ENCODE measurements at places on chromosomes 3 and 15.
A peak's percentile ranks its signal among the peaks of the same experiment; 100 is the strongest.

- DNase-seq, result no peak
Measured at GRCh38 chr3:54712539-54712938, 215.3 kb downstream of the LRTM1 start.

DNA sequence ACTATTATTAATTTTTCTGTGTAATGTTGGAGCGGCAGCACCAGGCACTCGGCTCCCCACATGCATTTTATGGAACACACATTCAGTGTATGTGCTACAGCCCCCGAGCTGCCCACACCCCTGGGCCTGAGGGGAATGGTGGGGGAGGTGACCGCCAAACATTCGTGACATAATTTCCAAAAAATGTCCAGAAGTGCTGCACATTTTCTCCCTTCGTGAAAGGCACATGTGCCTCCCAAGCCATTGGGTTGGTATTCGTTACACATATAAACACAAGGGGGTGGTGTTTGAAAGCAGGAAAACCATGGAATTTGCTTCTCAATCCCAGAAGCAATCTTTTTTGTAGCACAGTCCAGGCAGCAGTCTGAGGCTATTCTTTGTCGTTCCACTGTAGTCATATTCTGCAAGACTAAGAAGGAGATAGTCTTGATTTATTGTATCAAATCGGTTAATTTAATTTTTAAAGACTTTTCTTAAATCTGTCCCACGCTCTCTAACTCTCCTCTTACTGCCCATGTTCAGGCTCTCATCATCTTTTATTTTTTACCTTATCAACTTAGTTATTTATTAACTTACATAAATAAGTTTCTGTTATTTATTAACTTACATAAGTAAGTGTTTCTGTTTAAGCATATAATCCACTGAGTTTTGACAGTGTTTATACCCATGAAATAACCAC lies 39.2 kb upstream of the POLR2M start:
- peak; percentile 44 for DNase-seq

GRCh38 chr15:51460796-51461195 lies 119.3 kb downstream of the GLDN start:
- DNase-seq, result no peak

DNA sequence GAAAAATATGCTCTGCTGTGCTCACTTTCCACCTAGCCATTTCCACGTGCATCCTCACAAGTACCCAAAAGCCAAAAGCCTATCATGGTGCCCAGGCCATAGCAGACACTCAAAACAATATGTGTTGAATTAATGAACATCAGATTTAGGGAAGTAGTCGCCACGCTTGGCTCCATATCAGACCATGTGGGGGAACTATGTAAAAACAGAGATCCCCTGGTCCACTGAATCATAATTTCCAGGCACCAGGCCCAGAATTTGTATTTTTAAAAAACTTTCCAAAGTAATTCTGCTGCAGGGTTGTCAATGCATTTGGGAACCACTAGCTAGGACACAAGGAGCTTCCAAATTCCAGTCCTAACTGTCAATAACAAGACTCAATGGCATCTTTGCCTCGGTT lies 77.3 kb downstream of the CNTN3 start:
- no peak for DNase-seq

DNA sequence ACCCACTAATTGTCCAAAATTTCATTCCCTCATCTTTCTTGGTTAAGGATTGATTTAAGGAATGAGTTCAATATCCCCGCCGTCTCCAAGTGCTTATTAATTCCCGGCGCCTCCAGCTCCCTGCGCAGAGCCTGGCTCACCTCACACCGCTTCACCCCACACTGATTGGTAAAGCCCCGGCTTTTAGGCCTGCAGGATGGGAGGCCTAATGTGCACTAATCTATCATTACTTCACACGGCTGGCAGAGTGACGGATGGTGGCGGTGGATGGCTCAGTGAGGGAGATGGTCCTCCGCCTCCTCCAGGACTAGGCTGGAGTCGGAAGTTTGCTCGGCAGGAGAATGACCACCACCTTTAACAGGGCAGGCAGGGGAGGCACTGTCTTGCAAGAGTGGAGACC lies 81.7 kb downstream of the MEGF11 start:
- no peak for DNase-seq

DNA sequence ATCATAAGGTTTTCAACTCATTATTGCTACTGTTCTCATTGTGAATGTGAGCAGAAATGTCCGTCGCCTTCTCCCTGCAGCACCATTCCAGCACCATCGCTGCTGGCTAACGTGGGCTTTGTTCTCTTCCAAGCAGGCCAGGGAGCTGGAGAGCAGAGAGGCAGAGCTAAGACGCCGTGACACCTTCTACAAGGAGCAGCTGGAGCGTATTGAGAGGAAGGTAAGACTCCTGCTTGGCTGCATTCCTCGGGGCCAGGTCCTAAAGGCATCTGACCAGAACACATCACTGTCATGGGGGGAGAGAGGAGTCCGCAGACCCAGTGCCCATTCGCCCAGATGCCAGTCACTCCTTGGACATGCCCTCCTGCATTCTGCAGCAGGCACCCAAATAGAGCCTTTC lies 130.4 kb upstream of the PLXNA1 start:
- DNase-seq, result no peak

GRCh38 chr3:141605883-141606282 lies 119.1 kb downstream of the RASA2 start:
- DNase-seq, result no peak

- no peak for DNase-seq
Measured at GRCh38 chr15:64651601-64652191, 123.7 kb downstream of the RBPMS2 start.

GRCh38 chr3:194946091-194946490 lies 260.4 kb downstream of the FAM43A start:
- no peak for DNase-seq

DNA sequence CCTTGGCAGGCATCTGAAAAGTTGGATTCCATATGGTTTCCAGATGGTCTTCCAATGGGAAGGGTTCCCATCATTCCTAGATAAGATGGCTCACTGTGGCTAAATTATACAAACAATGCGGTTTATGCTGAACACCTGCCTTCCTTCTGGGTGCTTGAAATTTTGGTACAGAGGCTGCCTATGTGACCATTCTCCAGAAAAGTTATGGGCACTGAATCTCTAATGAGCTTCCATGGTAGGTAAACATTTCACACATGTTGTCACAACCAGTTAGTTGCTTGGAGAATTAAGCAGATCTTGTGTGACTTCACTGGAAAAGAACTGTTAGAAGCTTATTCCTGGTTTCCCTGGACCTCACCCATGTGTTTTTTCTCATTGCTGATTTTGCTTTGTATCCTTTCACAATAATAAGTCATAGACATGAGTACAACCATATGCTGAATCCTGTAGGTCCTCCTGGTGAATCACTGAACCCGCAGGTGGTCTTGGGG lies 30.1 kb downstream of the PLOD2 start:
- no peak for DNase-seq

- DNase-seq, result no peak
Measured at GRCh38 chr3:54897028-54897711, 30.7 kb downstream of the LRTM1 start.

DNA sequence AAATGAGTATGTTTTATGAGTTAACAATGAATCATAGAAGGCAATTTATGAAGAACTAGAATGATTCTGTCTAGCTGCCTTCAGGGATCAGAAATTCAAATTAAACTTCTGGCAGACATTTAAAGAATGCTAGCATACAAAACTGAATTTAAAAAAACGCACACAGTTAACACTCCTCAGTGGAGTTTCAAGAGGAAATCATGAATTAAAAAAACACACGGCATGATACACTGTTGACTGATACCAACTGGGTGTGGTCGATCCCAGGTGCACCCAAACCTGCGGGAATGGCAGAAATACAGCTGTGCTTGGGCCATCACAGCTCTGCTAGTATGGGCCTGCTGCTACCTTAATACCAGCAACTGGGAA lies 526.0 kb downstream of the FOXP1 start:
- DNase-seq, result no peak

- DNase-seq, result no peak
Measured at GRCh38 chr15:76335307-76336253, 993 bp upstream of the ISL2 start.

GRCh38 chr3:127363171-127363570 lies 75.3 kb upstream of the PRR20G start:
- DNase-seq, result no peak

DNA sequence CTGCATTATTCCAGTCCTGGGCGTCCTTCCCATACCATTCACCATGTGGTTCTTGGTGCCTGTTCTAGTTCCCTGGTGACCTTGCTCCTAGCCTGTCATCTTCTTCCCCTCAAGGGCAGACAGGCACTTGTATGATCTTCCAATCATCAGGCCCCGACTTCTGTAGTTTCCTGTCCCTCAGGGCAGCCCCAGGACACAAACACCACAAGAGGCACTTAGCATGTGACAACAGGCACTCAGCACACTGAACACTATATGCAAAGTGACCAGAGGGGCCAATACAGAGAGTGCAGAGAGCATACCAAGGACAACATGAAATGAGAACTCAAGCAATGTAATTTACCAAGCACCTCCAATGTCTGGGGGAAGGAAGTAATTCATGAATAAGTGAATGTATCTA lies 17.9 kb downstream of the TMEM40 start:
- DNase-seq, result no peak

DNA sequence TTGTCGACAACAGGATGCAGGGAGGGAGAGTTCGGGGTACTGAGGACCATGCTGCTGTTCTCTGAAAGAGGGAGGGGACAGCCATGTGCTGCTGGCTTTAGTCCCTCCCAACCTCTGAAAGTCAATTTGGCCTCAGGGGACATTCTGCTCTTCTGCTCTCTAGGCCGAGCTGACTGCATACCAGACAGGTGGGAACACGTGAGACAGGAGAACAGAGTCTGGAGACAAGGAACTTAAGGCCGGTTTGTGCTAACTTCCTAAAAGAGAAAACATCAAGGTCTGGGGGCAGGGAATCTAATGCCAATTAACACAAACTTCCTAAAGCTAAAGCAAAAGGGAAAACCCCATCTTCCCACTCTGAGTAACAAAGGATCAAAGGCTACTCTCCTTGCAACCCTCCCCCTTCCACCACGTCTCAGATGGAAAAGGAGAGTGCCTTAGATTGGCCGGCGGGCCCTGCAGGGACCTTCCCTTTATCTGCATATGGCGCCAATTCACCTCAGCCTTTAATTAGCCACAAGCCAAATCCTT lies 41.0 kb downstream of the SLCO2A1 start:
- no peak for DNase-seq

- DNase-seq, result no peak
Measured at GRCh38 chr3:170331143-170331542, 26.4 kb upstream of the SKIL start.

- DNase-seq, result no peak
Measured at GRCh38 chr15:72790302-72790910, 6.8 kb upstream of the ADPGK start.

- DNase-seq, result no peak
Measured at GRCh38 chr3:151769175-151769574, 35.4 kb downstream of the AADACL2 start.

DNA sequence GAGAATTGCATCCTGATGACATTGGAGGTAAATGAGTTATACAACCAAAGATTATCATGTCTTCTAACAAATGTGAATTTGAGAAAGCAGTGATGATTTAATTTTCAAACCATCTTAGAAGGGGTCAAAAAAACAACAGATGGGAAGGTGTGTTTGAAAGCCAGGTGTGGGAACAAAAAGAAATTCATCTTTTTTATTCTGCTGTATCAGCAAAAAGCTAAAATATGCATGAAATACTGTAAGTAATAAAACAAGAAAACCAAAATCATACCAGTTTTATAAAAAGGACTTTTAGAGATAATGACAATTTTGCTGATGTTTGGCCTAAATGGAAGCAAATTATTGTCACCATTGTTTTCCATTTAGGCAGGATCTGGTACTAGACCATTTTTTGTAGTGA lies 145.5 kb downstream of the FBN1 start:
- DNase-seq, result no peak

- no peak for DNase-seq
Measured at GRCh38 chr3:159916052-159916451, 72.6 kb upstream of the IL12A start.

DNA sequence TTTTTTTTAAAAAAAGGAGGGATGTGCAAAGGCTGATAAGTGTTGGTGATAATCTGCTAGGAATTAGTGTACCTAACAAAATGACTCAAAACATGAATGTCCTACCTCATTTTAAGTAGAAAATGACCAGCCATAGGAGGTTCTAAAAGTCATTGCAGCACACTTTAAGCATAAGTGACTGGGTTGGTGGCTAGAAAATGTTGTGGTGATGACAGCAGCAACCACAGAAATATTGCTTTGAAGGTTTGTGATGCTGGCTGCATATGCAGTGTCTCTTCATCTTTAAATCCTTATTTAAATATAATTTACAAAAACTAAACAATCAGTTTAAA lies 55.2 kb downstream of the CMSS1 start:
- no peak for DNase-seq

DNA sequence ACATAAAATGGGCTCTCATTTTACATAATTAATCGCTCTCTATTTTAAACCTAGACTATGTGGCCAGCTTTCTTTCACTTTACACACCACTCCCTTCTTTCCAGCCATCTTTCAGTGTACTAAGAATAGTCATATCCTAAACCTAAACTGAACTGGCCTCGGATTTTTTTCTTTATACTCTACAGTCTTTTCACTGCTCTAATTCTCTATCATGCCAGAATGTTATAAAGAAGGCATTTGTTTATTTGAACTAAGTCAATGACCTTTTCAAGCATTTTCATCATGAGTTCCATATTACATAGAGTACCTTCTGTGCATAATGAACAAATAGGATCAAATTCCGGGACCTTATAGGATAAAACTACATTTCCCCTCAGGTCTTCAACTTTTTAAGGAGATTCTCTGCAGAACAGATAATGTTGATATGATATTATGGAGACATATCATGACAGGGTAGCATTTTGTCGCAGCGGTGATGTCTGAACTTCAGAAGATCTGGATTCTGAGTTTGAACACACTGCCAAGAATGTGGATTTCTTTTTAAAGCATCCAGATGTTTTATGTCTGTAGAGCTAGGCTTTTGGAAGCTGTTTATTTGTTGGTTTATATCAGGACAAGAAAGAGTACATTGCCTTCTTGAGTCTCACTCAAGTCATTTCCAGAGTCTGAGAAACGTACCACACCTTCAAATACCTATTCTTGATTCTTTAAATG lies 1047.3 kb downstream of the MCTP2 start:
- no peak for DNase-seq

- DNase-seq, result peak; percentile 90
Measured at GRCh38 chr3:52705688-52706686, at the start of the genes GLT8D1 and SPCS1. Gene GLT8D1 (minus strand): TSS chr3:52705791. CDS start chr3:52700460, 5,331 bp downstream. Gene SPCS1 (plus strand): TSS chr3:52706106. CDS start chr3:52706247, 141 bp downstream.

DNA sequence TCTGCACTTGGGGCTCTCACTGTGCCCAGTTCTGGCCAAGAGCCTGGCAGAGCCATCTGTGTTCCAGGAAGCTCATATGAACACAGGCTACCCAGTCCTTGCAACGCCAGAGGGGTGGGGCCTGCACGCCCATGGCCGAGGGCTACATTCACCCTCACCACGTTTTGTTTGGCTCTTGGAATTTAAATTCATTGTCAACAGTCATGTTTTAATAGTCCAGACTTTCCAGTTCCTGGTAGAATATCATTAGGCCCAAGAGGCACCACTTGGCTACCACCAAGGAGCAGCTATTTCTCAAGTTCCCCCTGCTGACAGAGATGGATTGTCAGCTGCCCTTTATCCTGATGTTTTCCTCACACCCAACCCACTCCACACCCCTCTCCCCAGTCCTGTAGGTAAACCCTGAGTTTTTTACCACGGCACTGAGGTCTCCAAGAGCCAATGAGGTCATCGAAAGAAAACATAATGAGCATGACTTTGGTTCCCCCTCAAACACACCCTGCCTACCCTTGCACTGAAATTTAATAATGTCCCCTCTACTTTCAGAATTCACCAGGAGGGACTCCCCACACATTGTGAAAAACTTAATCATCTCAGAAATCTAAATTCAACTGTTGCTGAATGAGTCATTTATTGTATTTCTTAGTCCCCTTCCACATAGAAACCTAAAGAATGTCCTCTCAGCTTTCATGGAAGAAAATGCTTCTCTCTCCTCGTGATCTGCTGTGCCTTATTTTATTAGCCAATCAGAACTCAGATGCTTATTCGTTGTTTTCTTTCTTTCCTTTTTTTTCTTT lies 125.1 kb downstream of the SHQ1 start:
- no peak for DNase-seq
